ENCODE measurements at places on chromosomes 2 and 18.

- no peak for DNase-seq
Measured at GRCh38 chr2:202149936-202150335, 76.9 kb downstream of the KIAA2012 start.

- DNase-seq, result no peak
Measured at GRCh38 chr18:34483198-34483597, 226.9 kb upstream of the DTNA start.

- no peak for DNase-seq
Measured at GRCh38 chr18:47560723-47561715, 309.6 kb upstream of the SKOR2 start.

DNA sequence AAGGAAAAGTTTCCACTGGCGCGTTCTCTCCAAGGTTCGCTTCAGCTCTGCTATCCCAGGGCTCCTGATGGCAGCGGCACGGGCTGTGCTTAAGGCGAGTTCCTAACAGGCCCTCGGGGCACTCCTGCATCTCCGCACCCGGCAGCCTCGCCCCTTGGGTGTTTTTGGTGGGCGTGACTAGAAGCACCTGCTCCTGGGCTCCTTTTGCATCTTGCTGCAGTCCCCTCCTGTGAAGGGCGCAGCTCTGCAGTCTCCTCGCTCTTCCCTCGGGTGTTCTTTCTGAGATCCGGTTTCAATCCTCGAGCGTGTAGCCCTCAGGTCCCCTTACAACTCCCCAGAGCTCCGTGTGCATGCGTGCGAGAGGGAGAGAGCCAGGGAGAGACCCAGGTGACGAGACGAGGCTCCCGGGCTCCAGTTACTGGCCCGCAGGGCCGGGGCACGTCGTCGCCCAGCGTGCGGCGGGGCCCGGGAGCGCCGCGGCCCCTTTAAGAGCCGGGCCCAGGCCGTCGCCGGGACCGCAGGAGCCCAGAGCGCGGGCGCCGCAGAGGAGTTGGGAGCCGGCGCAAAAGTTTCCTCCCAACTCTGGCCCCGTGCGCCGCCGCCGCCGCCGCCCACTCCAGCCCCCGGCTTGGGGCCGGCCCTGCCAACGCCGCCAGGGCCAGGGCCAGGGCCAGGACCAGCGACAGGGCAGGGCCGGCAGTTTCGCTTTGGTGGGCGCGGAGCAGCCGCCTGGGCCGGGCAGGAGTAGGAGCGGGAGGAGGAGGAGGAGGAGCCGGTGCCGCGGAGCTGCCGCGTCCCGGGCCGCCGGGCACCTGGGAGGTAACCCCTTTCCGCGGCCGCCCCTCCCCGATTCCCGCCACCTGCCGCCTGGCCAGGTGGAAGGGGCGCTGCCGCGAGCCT is at the start of gene PARD3B:
TSS of gene PARD3B (plus strand) at position 515 of the 900 bp plus-strand sequence. CDS start 525 bp downstream, outside the sequence.
- DNase-seq, result peak; percentile 6

GRCh38 chr2:151113318-151113717 is 148.3 kb downstream of the RBM43 start:
- DNase-seq, result no peak

DNA sequence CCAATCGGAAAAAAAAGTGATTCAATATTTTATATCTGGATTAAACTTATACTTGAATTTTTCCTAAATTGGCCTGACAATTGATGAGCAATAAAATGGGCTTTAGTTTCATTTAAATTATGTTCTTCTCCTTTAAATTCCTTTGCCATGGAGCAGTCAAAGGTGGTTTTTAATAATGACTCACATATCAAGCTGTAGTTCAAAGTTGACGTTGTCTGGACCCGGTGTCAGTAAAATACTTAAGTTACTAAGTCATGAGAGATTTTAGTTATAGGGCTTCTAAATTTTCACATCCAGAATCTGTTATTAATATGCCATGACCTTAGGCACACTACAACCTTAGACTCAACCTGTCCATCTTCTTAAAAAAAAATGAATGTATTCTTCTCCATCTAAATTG is 62.5 kb downstream of the CDH2 start:
- no peak for DNase-seq

DNA sequence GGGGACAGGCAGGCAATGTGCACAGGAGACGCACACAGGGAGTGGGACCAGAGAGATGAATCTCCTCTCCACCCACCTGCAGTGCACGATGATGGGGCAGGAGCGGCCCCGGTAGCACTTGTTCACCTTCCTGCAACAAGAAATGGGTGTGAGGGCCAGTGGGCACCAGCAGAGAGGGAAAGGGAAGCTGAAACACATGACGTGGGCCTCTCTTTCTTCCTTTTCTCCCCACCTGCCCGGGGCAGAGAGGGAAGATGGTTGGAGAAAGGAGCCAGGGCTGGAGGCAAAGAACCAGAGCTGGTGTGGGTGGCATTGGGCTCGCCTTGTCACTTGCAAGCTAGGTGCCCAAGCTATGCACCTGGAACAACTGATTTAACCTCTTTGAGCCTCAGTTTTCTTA is 12.2 kb downstream of the DNAJB2 start:
- DNase-seq, result no peak

Measured in activated CD4-positive, alpha-beta T cell treated with anti-CD3 and anti-CD28 coated beads for 4 hours (primary cell).